ENCODE measurements at places on chromosomes 2 and 18.

DNA sequence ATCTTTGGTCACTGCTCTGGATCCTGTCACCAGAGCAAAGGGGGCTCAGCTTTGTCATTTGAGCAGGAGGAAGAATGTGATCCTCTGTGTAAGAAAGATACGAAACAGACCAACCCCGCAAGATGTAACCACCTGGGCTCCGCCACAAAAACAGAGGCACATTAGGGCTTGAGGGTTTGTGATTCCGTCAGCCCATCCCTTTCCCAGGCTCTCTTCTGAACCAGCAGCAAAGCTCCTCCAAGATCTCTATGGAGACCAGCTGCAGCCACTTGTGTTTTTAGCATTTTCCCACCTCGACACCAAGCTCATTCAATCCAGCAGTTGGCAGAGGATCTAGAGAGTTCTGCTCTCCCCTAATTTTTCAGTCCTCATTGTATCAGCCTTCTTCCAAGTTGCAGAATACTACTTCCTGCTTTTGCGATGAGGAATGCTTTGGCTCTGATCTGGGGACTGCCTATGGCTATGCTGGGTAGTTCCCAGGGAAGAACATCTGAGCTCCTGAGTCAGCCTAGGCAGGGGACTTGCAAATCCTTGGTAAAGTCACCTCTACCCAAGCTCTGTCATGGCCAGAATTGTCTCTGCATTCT, 139.6 kb upstream of the RAB12 start:
- no peak for DNase-seq

GRCh38 chr2:164917296-164917903, 37.9 kb downstream of the SLC38A11 start:
- no peak for DNase-seq

DNA sequence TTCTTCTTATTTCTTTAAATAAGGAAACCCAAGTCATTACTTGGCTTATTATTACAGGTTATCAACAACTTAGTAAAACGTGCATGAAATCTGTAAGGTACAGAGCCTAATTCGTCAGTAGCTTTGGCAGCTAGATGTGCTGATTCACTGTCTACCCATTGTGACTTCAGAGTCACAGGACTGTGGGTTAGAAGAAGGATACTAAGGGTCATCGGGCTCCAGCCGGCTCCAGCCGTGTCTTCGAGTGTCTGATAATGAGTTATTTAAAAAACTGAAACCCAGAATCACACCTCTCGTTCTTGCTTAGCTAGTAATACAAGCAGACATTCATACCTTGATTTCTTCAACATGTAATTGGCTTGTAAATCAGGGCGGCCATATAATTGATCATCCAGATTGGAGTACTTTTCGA, 170.5 kb downstream of the FMNL2 start:
- no peak for DNase-seq

GRCh38 chr2:73701968-73702665, 35.0 kb downstream of the TPRKB start:
- no peak for DNase-seq

GRCh38 chr2:110807522-110807921, 75.1 kb downstream of the ACOXL start:
- no peak for DNase-seq

DNA sequence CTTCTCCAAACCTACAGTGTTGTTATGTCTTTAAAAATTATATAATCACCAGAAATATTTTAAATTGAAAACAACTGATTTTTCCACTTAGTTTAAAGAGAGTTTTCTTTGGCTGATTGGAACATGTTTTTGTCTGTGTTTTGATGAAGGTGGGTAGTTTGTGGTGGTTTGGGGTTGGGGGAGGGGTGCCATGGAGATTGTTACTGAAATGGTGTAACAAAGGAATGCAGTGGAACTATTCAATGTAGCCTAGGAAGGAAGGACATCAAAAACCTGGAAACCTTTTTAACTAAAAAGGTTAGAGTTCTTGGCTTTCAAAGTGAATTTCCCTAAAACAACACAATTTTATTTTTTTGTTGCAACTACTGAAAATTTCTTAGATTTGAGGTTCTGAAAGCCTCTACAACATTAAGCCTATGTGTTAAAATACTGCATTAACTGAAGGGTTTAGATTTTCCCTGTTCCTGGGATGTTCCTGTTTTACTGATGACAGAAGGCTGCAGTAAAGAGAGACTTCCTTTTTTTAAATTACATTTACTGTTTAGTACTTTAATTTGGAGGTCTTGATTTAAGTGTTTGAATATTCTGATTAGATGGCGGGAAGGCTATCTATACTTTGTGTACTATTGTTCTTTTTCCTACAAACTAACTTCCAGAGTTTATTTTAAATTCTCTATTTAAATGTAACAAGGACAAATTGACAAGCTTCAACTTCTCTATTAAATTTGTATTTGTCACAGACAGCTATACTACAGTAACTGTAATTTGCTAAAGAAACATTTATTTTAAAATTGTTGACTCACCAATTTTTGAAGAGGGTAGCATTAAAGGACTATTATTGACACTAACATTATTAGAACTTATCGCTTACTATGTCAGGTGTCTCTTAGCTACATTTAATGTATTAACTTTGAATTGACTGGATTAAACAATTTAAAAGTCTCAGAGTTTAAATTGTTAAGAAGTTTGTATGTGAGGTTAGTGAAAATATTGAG, 87.7 kb downstream of the LIMS1 start:
- DNase-seq, result no peak

GRCh38 chr18:7334973-7335568, 104.2 kb downstream of the LRRC30 start:
- no peak for DNase-seq

Measured in CD14-positive monocyte (primary cell).